HCEC 1CT (cell line): ENCODE measurements at places on chromosomes 16 and 17.

DNA sequence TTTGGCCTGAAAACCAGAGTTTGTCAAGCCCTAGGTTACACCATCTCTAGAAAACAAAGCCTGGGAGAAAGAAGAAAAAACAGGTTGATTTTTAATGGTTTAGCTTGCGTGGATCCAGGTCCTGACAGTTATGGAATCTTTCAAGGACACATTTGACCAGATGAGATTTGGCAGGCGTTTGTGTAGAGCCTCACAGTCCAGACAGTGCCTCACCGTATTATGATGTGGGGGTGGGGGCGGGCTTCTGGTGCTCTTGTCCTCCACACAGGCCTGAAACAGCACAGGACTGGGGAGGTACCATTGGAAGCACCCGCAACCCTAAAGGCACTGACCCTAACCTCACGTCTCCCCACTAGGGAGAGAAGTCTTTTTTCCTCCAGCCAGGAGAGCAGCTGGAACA, 19.6 kb downstream of the MVP start:
- no peak for DNase-seq

GRCh38 chr16:84842516-84843148, 22.8 kb downstream of the CRISPLD2 start:
- DNase-seq = no peak

- peak; percentile 91 for DNase-seq
Observed at GRCh38 chr17:75785016-75785890, 647 bp downstream of the UNK start.

- DNase-seq = no peak
Observed at GRCh38 chr16:83318390-83318789, 489.4 kb upstream of the HSBP1 start.

GRCh38 chr16:66536525-66536924, 13.4 kb downstream of the TK2 start:
- DNase-seq = no peak

DNA sequence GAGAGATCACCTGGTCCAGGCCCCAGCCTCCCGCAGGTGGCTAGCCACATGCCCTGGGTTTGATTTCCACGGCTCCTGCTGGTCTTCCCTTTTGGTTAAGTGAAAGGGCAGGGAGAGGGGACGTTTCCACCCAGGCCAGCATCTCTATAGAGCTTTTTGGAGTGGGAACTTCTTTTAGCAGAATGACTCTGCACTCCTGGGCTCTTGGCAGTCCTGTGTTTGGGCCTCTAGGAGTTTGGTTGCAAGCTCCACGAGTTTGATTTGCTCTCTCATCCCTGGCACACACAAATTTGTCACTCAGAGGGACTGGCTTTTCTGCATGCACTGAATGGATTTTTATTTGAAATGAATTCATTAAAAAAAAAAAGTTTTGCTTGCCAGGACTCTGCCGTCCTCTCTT, 32.8 kb downstream of the MSI2 start:
- no peak for DNase-seq

GRCh38 chr17:50396261-50397110, 837 bp downstream of the LRRC59 start:
- peak; percentile 52 for DNase-seq

GRCh38 chr17:52158450-52159042, at the start of gene CA10:
Gene CA10, minus strand, starts transcription at chr17:52158714.
- DNase-seq = no peak

DNA sequence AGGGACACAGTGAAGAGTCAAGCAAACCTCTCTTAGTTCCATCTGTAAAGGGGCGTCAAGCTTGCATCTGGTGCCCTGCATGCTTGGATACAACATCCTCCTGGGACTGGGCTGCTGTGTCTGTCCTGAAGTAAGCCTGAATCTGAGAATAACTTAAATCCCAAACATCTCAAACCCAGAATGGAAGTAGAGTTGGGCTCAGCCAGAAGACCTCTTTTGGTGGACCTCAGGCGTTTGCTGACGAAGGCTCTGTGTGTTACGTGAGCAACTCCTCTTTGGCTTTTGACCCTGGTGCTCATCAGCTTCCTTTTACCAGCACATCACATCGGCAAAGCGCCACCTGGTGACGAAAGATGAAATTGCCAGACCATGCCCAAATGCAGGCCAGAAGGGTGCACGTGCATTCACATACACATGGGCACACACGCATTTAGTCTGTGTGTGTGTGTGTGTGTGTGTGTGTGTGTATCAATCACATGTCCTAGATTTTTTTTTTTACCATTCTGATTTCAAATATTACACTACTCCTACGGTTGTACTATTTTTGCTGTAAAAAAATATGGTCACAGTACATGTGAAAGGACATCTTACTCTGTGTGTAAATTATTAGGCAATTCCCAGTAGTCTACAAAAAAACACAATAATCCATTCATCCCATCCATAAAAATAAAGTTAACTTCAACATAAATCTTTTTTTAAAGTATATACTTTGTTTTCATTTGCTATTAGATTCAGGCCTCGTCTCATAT, 41.1 kb upstream of the FOXJ1 start:
- peak; percentile 79 for DNase-seq

- no peak for DNase-seq
Observed at GRCh38 chr17:81191646-81192045, 25.6 kb upstream of the AATK start.

DNA sequence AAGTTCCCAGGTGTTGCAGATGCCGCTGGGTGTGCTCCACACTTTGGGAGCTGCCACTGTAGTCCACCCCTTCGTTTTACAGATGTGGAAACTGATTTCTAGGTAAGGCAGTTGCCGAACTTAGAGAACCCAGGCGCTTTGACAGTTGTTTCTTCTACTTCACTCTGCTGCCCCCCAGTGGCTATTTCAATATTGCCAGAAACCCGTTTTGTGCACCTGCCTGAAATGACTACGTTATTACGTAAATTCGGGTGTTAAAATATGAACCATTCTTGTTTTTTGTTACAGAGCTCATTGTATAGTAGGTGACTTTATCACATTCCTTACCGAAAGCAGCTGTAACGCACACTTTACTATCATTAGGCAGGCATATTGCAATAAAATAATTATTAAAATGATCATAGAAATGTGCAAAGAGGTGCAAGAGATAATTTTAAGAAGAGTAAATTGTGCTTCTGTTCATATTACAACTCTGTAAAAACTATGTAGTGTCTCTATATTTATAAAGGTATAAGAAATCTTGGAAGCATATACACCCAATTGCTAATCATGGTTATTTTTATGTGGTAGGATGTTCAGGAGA, 44.9 kb downstream of the OTOA start:
- DNase-seq = peak; percentile 46

DNA sequence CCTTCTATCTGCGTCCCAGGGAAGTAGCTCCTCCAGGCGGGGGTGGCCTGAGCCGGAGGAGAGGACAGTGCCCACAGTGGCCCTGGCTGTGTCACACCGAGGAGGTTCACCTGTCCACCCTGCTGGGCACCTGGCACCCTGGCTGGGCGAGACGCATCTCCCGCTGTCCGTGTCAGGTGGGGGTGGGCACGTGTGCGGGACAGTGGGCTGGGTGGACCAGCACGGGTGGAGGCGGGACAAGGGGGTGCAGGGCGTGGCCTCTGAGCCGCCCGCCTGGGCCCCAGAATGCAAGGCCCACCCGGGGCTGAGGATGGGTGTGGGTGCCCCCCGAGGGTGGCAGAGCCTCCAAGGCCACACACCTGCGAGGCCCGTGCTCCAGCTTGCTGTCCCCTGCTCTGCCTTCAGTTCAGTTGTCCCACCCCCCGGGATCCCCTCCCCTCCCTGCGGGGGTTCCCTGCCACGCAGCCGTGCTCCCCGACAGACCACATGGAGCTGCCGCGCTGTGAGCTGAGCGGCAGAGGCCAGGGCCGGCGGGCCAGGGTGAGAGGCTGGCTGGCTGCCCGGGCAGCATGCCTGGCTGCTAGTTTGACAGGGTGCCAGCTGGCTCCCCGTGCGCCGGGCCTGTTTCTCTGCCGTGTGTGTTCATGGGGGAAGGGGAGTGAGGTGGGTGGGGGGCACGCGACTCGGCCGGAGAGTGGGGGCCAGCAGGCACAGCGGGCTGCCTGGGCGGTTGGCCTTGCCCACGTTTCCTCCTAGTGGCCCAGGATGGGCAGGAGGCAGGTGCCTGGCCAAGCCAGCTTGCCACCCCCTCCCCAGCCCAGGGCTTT, 33.9 kb downstream of the BAHCC1 start:
- peak; percentile 65 for DNase-seq
